Neuronal stem cell (in vitro differentiated cells): ENCODE measurements at places on chromosomes 1 and 21.

DNA sequence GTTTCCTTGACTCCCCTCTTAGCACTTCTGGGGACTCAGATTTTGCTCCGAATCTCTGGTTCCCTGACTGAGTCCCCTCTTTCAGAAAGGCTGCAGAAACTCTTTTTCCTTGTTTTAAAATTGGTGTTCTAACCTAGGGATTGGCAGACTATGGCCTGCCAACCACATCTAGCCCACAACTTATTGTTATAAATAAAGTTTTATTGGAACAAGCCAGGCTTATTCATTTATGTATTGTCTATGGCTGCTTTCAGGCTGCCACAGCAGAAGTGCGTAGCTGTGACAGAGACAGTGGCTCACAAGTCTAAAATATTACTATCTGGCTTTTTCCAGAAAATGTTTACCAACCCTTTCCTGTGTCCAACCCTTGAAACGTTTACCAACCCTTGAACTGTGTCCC is 81.7 kb downstream of the IER5 start:
- H3K4me3 ChIP-seq = no peak overlapping the region
- H3K4me1 ChIP-seq = no peaks in the 10 kb centered on the region
- H3K27me3 ChIP-seq = peaks cover 7% of the 10 kb centered on the region
- H3K27ac ChIP-seq = no peak overlapping the region
- no peak for DNase-seq
- H3K36me3 ChIP-seq = no peaks in the 10 kb centered on the region

- no peaks in the 10 kb centered on the region for H3K36me3 ChIP-seq
- H3K27me3 ChIP-seq = no peaks in the 10 kb centered on the region
- DNase-seq = no peak
- no peak overlapping the region for H3K4me3 ChIP-seq
- H3K27ac ChIP-seq = no peak overlapping the region
These were observed 83.8 kb downstream of the HSF2BP start for GRCh38 chr21:43575473-43575844.

DNA sequence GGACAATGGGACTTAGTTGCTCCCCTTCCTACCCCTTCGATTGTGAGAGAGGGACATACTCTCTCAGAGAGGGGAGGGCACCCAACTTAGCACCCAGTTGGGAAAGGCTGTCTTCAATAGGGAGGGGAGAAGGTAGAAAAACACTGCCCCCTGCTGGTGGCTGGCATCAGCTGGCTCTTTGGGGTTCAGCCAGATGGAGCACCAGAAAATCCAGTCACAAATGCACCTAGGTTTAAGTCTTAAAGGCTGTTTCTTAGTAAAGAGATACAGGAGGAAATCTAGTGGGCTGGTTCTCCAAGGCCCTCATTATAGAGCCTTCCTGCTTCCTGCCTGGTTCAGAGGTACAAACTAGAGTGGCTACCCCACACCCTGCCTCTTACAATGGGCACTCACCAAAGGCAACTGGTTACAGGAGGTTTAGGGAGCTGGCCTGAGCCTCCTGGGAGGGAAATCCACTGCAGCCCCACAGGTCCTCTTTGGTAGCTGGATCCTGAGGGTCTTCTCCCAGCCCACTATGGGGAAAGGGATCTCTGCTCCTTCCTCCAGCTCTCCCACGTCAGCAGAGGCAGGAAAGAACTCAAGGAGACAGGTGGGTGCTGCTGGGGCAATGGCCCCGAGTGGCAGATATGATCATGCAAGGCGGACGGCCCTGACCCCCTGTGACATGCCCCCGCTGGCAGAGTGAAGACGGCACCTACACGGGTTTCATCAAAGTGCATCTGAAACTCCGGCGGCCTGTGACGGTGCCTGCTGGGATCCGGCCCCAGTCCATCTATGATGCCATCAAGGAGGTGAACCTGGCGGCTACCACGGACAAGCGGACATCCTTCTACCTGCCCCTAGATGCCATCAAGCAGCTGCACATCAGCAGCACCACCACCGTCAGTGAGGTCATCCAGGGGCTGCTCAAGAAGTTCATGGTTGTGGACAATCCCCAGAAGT is 28.3 kb downstream of the EIF2D start:
- DNase-seq = peak; percentile 73
- H3K27ac ChIP-seq = no peak overlapping the region
- no peaks in the 10 kb centered on the region for H3K36me3 ChIP-seq
- peaks cover 11% of the 10 kb centered on the region for H3K4me1 ChIP-seq
- no peak overlapping the region for H3K4me3 ChIP-seq

- H3K4me3 ChIP-seq = no peak overlapping the region
- no peaks in the 10 kb centered on the region for H3K36me3 ChIP-seq
- DNase-seq = no peak
- no peak overlapping the region for H3K27ac ChIP-seq
These were observed 376.4 kb downstream of the PLPP3 start for GRCh38 chr1:56202796-56203492.

DNA sequence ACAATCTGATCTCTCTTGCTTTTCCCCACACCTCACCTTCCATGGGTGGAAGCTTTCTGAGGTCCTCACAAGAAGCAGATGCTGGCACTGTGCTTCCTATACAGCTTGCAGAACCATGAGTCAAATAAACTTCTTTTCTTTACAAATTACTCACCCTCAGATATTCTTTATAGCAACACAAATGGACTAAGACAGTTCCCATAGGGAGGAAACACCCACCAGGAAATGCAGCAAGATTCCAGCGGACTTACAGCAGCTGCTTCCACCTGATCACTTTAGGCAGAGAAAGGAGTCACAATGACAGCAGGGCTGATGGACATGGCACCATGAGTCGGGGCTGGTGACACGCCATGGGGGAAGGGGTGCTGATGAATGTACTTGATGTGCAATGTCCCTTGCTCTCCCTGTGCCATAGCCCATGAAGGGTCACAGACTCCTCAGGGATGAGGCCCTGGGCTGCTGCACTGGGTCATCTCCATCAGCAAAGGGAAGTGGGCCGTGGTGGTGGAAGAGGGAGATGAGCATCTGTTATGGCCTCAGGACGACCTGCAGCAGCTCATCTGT is 53.9 kb downstream of the PRSS38 start:
- no peaks in the 10 kb centered on the region for H3K27me3 ChIP-seq
- H3K36me3 ChIP-seq = no peaks in the 10 kb centered on the region
- H3K27ac ChIP-seq = no peak overlapping the region
- H3K4me3 ChIP-seq = no peak overlapping the region
- H3K4me1 ChIP-seq = no peaks in the 10 kb centered on the region

- no peak overlapping the region for H3K27ac ChIP-seq
- no peaks in the 10 kb centered on the region for H3K27me3 ChIP-seq
- no peaks in the 10 kb centered on the region for H3K36me3 ChIP-seq
- H3K4me1 ChIP-seq = no peaks in the 10 kb centered on the region
- DNase-seq = no peak
These were observed 65.9 kb downstream of the GRIK1 start for GRCh38 chr21:29873908-29874307.

DNA sequence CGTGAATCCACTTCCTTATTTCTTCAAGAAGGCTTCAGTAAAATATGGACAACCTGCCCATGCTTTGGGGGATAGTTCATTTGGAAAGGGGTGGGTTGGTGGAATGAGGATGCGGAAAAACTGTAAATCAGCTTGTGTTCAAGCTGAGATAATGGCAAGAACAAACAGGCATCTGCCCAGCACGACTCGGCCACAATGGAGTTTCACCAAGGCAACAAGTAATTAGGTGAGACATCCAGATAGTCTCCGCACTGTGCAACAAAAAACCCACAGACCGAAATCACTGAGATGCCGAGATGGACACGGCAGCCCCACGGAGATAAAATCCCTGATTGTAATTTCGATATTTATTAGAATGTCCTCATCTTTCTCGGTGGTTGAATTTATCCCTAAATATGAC is 455.2 kb downstream of the AJAP1 start:
- no peaks in the 10 kb centered on the region for H3K36me3 ChIP-seq
- DNase-seq = no peak
- no peak overlapping the region for H3K27ac ChIP-seq
- H3K4me3 ChIP-seq = no peak overlapping the region
- no peaks in the 10 kb centered on the region for H3K27me3 ChIP-seq
- peaks cover 11% of the 10 kb centered on the region for H3K4me1 ChIP-seq

DNA sequence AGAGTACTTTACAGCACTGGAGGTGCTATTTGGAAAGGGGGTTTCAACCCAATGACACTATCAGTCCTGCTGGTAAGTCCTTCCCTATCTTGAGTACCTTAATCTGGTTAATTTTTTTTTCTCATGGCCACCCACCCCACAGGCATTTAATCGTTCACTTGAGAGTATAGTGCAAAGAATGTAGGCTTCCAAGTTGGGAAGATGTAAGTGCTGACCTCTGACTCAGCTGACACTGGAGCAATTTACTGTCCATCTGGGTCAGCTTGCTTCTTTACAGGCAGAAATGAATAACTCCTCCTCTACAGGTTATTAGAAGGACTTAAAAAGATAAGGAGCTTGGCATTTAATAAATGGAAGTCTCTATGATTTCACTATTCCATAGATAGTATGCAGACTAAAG is 89.6 kb downstream of the AK5 start:
- H3K36me3 ChIP-seq = no peaks in the 10 kb centered on the region
- H3K27me3 ChIP-seq = no peaks in the 10 kb centered on the region
- peaks cover 2% of the 10 kb centered on the region for H3K4me1 ChIP-seq
- no peak overlapping the region for H3K27ac ChIP-seq

GRCh38 chr1:202745323-202745888 is 35.2 kb upstream of the SYT2 start:
- no peaks in the 10 kb centered on the region for H3K27me3 ChIP-seq
- H3K4me1 ChIP-seq = no peaks in the 10 kb centered on the region
- DNase-seq = no peak
- peaks cover 98% of the 10 kb centered on the region for H3K36me3 ChIP-seq
- H3K27ac ChIP-seq = no peak overlapping the region
- no peak overlapping the region for H3K4me3 ChIP-seq

- H3K4me1 ChIP-seq = peaks cover 17% of the 10 kb centered on the region
- no peaks in the 10 kb centered on the region for H3K36me3 ChIP-seq
- H3K27ac ChIP-seq = peak overlapping the region; percentile 72
- no peak for DNase-seq
These were observed 78.9 kb upstream of the SLC45A1 start for GRCh38 chr1:8239039-8239305.

DNA sequence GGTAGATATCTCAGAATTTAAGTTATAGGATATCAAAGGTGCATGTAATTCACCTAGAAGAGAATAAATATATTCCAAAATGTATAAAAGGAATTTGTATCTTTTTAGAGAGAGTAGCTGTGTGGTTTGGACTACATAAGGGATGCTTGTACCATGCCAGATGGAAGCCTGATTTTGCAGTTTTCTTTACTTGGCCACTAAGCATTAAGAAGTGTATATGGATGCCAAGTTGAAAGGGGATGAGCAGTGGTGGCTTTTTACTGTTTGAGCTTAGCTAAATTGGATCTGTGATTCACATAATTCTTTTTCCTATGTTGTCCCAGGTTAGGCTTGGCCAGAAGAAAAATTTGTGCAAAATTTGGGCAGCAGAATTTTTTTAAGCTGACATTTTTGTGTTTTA is 43.5 kb upstream of the TTLL7 start:
- no peaks in the 10 kb centered on the region for H3K36me3 ChIP-seq
- no peaks in the 10 kb centered on the region for H3K4me1 ChIP-seq
- H3K27ac ChIP-seq = no peak overlapping the region
- H3K4me3 ChIP-seq = no peak overlapping the region
- no peak for DNase-seq
- peaks cover 4% of the 10 kb centered on the region for H3K27me3 ChIP-seq

- H3K36me3 ChIP-seq = no peaks in the 10 kb centered on the region
- peaks cover 15% of the 10 kb centered on the region for H3K4me1 ChIP-seq
- no peaks in the 10 kb centered on the region for H3K27me3 ChIP-seq
- no peak for DNase-seq
These were observed 25.5 kb downstream of the MAN1C1 start for GRCh38 chr1:25641931-25642573.

DNA sequence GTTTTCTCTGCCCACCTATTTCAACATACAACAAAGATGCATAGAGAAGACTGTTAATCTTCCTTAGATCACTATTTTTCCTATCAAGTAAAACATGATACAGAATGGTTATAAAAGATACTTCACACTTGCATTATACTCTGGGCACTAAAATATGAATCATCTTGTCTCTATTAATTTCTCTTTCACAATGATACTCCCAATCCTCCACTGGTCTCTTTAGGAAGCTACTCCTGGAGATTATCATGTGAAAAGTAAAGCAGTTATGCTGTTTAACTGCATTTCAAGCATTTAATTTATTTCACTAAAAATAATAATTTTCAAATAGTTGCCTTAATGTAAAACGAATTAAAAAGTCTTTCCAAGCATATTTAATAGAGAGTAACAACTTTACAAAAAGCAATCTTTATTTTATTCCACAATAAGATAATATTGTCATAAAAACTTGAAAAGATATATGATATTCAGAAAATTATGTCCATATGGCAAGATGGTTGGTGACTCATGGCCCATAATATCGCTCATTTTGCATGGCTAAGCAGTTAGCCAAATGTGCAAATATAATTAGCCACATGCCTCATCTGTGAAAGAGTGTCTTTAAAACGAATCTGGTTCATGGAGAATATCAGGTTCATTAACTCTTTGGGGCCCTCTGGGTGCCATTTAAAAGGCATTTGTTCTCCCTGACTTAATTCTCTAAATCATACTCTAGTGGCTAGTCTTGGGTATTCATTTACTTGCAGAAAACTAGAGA is 1569.0 kb upstream of the B3GALT2 start:
- no peak for DNase-seq
- H3K27ac ChIP-seq = no peak overlapping the region
- H3K4me3 ChIP-seq = no peak overlapping the region
- no peaks in the 10 kb centered on the region for H3K4me1 ChIP-seq

DNA sequence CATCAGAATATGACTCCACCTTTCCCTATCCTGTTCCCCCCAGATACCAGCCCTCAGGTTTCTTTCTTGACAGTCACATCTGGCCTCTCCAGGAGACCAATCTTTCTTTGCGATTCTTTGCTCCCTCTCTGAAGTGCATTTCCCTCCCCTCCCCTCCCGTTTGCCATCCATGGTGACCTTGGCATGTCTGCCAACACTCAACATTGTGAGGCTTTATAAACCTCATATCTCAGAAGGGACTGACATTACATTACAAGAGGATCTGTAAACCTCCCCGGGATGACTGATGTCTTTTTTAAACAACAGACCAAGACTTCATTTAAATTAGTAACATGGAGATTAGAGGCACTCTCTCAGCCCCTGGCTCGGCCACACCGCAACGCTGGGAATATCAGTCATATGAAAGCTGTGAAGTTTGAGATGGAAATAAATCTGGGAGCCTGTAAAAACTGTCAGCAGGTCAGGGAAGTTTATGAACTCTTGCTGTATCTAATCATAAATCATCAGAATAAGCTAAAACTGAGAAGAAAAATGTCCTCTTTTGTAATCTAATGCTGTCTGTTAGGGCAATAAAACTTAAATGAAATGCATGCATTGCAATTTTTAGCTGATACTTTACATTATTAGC is 401.7 kb upstream of the PROX1 start:
- no peak overlapping the region for H3K4me3 ChIP-seq
- H3K4me1 ChIP-seq = no peaks in the 10 kb centered on the region
- DNase-seq = no peak
- no peaks in the 10 kb centered on the region for H3K27me3 ChIP-seq

- no peak for DNase-seq
- H3K4me3 ChIP-seq = no peak overlapping the region
- H3K27me3 ChIP-seq = peaks cover 46% of the 10 kb centered on the region
- peaks cover 3% of the 10 kb centered on the region for H3K4me1 ChIP-seq
- no peaks in the 10 kb centered on the region for H3K36me3 ChIP-seq
These were observed 6.5 kb downstream of the AIRE start for GRCh38 chr21:44291936-44292811.
